ENCODE measurements at places on chromosomes 12 and 14.

GRCh38 chr12:121578230-121579189 lies 2.3 kb downstream of the KDM2B start:
- no peak for DNase-seq

GRCh38 chr14:35666429-35667043 lies 132.6 kb downstream of the INSM2 start:
- DNase-seq: no peak

GRCh38 chr14:31320216-31320615 lies 100.1 kb downstream of the HEATR5A start:
- DNase-seq: no peak

GRCh38 chr12:91922674-91923073 lies 223.0 kb downstream of the BTG1 start:
- no peak for DNase-seq

GRCh38 chr12:51788876-51789275 lies 59.6 kb downstream of the FIGNL2 start:
- no peak for DNase-seq

GRCh38 chr14:66649498-66649897 lies 141.6 kb downstream of the GPHN start:
- no peak for DNase-seq

DNA sequence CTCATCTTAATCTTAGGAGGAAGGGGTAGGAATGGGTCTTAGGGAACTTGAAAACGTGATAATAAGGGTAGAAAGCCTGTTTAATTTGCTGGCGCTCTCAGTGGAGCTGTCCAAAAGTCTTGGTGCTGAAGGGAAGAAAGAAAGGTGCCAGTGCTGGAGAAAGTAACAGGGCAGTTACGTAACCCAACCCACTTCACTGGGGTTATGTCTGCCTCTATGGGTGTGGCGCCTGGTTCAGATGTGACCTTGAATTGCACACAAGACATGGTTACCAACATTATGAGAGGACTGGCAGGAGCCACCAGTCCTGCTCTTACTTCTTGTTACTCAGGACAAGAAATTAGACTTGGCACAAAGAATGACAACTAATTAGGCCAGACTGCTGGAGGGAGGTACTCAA lies 18.6 kb upstream of the GPATCH2L start:
- no peak for DNase-seq

DNA sequence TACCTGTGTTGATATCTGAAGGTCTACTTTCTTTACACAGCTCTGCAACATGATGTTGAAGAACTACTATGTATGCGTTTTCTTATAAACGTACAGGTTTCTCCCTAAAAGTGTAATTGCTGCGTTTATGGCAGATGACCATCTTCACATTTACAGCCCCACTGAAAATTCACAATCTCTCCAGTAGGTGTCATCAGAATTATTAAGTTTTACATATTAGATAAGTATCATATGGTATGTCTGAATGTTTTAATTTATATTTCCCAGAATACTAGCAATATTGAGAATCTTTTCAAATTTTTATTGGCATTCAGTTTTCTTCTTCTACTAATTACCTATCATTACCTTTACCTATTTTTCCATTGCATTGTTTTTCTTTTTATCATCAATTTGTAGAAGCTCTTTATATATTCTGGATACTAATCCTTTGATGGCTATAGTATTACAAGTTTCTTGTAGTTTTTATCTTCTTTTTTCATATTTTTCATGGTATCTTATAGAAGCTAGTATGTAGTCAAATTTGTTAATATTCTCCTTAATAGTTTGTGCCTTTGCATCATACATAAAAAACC lies 123.5 kb downstream of the CAPZA3 start:
- no peak for DNase-seq

Measured in stimulated activated CD8-positive, alpha-beta memory T cell treated with anti-CD3 and anti-CD28 coated beads, Interleukin-12 subunit alpha, Interleukin-12 subunit beta, amount 100 ng/mL, for 4 hours (primary cell).